Renal cortical epithelial cell (primary cell): ENCODE measurements at places on chromosomes 12 and 14. TPM values are rescaled to one million over a fixed set of nuclear protein-coding genes. Genes with fewer than 3 reads are reported as not detected.

The EPYC gene
- total RNA-seq, result not detected in 2 replicates

The RIPK3 gene
- 1.8 and 9.7 TPM in 2 replicates for total RNA-seq

The SPSB2 gene
- 7.0 and 13.2 TPM in 2 replicates for total RNA-seq

The SSTR1 gene
- total RNA-seq, result 0.15 and 0.17 TPM in 2 replicates

The CDCA3 gene
- 1.3 and 4.7 TPM in 2 replicates for total RNA-seq
